Fibroblast of lung (primary cell): ENCODE measurements at places on chromosomes 6 and 20. TPM values are rescaled to one million over a fixed set of nuclear protein-coding genes. Genes with fewer than 3 reads are reported as not detected.

DNA sequence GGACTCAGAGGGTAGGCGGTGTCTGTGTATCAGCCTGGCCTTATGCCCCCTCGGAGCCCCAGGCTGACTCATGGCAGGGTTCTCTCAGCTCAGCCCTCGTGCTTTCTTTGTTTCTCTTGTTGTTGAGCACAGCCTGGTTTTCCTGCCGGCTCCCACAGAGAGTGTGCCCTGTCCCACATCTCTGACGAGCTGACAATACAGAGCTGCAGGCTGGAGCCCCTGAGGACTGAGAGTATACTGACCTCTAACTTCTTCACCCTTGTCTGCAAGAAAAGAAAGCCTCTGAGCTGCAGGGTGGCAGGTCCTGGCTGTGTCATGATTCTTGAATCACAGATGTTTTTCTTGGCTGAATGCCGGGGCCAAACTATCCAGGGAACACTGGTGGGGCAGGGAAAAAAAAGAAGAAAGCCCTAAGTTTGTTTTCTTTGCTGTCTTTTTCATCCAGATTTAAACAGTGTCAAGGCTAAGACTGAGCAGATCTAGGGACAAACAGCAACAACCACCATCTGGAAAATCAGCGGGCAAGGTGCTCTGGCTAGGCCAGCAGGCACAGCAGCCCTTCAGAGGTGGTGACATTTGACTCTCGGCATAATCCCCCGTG lies 63.3 kb upstream of the ZNF133 start:
- peaks cover 9% of the 10 kb centered on the region for H3K4me1 ChIP-seq
- no peak overlapping the region for H3K27ac ChIP-seq
- peak; percentile 59 for DNase-seq
- H3K27me3 ChIP-seq: no peaks in the 10 kb centered on the region
- no peak overlapping the region for H3K4me3 ChIP-seq
- no peaks in the 10 kb centered on the region for H3K36me3 ChIP-seq

The ZKSCAN8 gene
- total RNA-seq: 16.2 and 21.6 TPM in 2 replicates

GRCh38 chr6:39753725-39754045 lies 28.5 kb upstream of the KIF6 start:
- no peaks in the 10 kb centered on the region for H3K4me1 ChIP-seq
- peak; percentile 23 for DNase-seq
- no peak overlapping the region for H3K27ac ChIP-seq
- H3K4me3 ChIP-seq: no peak overlapping the region
- H3K27me3 ChIP-seq: no peaks in the 10 kb centered on the region
- H3K36me3 ChIP-seq: no peaks in the 10 kb centered on the region

GRCh38 chr20:62305149-62305764 lies 2.5 kb downstream of the ADRM1 start:
- no peak for DNase-seq
- H3K27me3 ChIP-seq: no peaks in the 10 kb centered on the region
- peaks cover 4% of the 10 kb centered on the region for H3K4me1 ChIP-seq
- no peak overlapping the region for H3K27ac ChIP-seq
- peaks cover 35% of the 10 kb centered on the region for H3K36me3 ChIP-seq
- H3K4me3 ChIP-seq: no peak overlapping the region

The SHLD1 gene
- total RNA-seq: 2.6 and 3.3 TPM in 2 replicates
